ENCODE measurements at places on chromosomes 6 and 20.

GRCh38 chr20:16098890-16099639 lies 474.2 kb downstream of the KIF16B start:
- no peak for DNase-seq

DNA sequence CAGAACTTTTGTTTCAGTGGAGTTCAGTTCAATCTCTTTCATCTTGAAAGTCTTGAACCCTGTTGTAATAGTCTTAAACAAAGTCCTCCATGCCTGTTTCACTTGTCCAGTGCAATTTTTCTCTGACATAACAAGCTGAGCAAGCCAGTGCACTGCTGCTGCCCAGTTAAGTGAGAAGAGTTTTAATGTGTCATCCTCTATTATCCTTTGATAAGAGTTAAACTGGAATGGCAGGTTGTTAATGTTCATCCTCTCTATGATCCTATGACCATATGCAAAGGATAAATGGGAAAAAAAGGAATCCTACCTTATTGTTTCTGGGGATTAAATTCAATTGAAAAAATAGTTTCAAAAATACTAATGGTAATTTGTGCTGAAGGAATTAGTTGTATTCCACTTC lies 197.5 kb downstream of the FRK start:
- no peak for DNase-seq

- DNase-seq: no peak
Measured at GRCh38 chr20:40958598-40958997, 70.0 kb upstream of the TOP1 start.

- DNase-seq: no peak
Measured at GRCh38 chr6:30490026-30490876, 942 bp downstream of the HLA-E start.

DNA sequence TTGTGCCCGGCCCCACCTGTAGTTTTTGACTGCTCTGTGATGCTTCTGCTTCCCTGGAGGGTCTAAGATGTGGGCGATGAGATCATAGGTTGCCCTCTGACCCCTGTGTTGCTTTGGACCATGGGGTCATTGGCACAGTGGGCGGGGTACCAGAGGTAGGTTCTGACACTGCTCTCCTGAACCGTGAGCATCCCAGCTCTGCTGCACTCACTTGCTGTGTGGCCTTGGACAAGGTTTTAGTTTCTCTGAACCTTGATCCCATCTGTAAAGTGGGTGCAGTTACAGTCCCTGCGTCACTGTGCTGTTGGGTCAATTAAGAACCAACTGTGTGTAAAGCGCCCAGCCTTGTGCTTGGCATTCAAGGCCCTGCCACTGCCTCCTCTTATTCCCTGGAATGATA lies 30.9 kb downstream of the SRC start:
- no peak for DNase-seq

DNA sequence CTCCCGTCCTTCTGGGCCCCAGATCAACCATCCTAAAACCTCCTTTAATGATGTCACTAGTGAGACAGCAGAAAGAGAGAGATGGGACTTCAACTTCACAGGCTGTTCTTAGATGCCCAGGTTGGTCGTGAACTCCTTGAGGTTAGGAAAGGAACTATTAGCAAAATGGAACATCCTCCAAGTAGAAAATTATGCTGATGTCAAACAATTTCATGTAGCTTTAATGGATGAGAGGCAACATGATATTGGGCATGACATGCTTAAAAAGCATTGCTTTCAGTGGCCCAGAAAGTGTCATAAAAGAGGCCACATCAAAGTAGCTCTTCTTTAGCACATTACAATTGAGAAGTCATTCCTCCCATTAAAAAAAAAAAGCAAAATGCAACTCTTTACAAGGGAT lies 248.1 kb downstream of the PTPRT start:
- DNase-seq: no peak

Measured in omental fat pad (tissue), 4 donors.